ENCODE measurements at places on chromosomes 7 and 10. TPM values are rescaled to one million over a fixed set of nuclear protein-coding genes. Genes with fewer than 3 reads are reported as not detected.
A peak's percentile ranks its signal among the peaks of the same experiment; 100 is the strongest.

Gene PNLIPRP1
- 1.6 TPM for total RNA-seq

Gene FAM171A1
- 32.5 TPM for total RNA-seq

Gene SLC18A3
- not detected for total RNA-seq

Gene PPP1R17
- not detected for total RNA-seq

Gene ACBD5
- 19.5 TPM for total RNA-seq

Gene TFR2
- 11.8 TPM for total RNA-seq

Gene MKRN1
- total RNA-seq: 95.0 TPM

Gene ANKRD30A
- total RNA-seq: not detected

DNA sequence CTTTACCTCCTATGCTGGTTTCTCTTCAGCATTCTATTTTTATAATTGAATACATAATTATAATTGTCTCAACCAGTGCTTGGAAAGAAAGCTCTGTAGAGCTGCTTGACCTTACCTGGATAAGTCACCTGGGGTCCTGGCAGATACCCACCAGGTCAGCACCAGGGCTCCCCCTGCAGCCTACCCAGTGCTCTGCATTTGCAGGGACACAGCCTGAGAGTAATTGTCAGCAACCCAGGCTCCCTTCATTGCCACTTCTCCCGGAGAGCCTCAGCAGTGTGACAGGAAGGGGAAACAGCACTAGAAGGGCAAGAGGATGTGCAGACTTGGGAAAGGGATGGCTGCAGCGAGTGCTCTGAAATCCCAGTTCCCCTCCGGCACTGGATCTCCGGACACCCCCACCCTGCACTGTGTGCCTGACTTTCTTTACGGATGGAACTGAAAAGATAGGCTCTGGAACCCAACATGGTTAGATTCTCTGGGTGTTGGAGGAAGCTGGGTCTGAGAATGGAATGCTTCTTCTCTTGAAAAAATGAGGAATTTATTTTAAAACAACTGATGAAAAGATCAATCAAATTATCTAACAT, 11.4 kb upstream of the PAX4 start:
- DNase-seq: peak; percentile 50
- H3K4me3 ChIP-seq: no peak overlapping the region
- no peaks in the 10 kb centered on the region for H3K36me3 ChIP-seq
- H3K27ac ChIP-seq: no peak overlapping the region
- H3K27me3 ChIP-seq: no peaks in the 10 kb centered on the region
- peaks cover 9% of the 10 kb centered on the region for H3K4me1 ChIP-seq

GRCh38 chr7:91455411-91455810, 191.2 kb downstream of the FZD1 start:
- H3K27me3 ChIP-seq: no peaks in the 10 kb centered on the region
- no peak overlapping the region for H3K4me3 ChIP-seq
- no peak overlapping the region for H3K27ac ChIP-seq
- DNase-seq: no peak

DNA sequence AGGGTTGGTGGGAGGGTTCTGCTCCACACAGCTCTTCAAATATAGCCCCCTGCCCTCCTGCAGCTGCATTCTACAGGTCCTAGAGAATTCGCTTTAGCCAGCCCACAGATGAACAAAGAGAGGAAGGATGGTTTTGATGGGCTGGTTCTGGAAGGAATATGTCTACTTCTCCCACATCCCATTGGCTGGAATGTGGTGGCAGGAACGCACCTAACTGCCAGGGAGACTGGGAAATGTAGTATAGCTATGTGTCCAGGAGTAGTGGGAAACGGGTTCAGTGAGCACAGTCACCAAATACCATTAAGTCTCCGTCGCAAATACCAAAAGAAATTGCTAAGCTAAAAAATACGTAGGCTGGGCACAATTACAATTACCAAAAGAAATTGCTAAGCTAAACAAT, 7.3 kb upstream of the PTER start:
- H3K27me3 ChIP-seq: no peaks in the 10 kb centered on the region
- H3K4me1 ChIP-seq: no peaks in the 10 kb centered on the region
- DNase-seq: no peak
- H3K27ac ChIP-seq: no peak overlapping the region

- H3K27me3 ChIP-seq: no peaks in the 10 kb centered on the region
- H3K4me1 ChIP-seq: peaks cover 3% of the 10 kb centered on the region
- no peaks in the 10 kb centered on the region for H3K36me3 ChIP-seq
- peak; percentile 66 for DNase-seq
Measured at GRCh38 chr7:33932832-33933468, 27.6 kb downstream of the BMPER start.

GRCh38 chr10:47332371-47332770, 10.1 kb downstream of the GDF2 start:
- no peaks in the 10 kb centered on the region for H3K4me1 ChIP-seq
- H3K4me3 ChIP-seq: no peak overlapping the region
- no peak for DNase-seq
- H3K36me3 ChIP-seq: no peaks in the 10 kb centered on the region

- no peak within 1 kb of the TSS for H3K27ac ChIP-seq
- no peaks in the 10 kb centered on the region for H3K27me3 ChIP-seq
- DNase-seq: no peak
- H3K4me3 ChIP-seq: no peak within 1 kb of the TSS
- no peaks in the 10 kb centered on the region for H3K4me1 ChIP-seq
Measured at GRCh38 chr10:100519311-100520051, at the start of gene SEC31B. Gene SEC31B (minus strand): TSS chr10:100519861. CDS start chr10:100516952, 2,909 bp downstream.

DNA sequence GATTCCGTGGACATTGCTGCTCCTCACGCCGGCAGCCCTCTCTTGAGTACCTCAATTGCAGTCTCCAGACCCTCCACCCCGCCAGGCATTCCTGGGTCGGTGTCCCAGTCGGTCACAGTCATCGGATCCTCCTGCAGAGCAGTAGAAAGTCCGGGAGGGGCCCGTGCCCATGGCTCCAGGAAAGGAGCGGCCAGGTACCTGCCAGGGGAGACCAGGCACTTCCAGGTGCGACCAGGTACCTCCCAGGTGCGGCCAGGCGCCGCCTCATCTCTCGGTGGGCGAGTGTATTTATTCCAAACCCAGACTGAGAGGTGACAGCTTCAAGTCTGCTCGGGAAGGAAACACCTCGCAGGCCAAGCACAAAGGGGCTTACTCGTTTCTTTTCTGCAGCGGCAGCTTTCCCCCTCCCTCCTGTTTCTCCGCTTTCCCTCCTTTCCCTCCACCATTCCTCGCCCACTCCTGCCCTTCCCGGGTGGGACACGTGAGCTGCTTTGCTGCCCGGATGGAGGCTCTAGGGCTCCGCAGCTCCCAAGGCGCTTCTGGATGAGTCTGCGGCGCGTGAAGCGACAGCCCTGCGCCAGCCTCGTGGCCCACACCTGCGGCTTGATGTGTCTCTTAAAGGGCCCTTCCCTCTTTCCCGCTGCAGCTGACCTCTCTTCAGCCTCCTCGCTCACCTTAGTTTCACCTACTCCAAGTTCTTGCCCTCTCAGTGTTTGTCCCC, 39.4 kb upstream of the AGK start:
- DNase-seq: no peak
- no peaks in the 10 kb centered on the region for H3K4me1 ChIP-seq
- H3K36me3 ChIP-seq: no peaks in the 10 kb centered on the region
- H3K4me3 ChIP-seq: no peak overlapping the region
- H3K27ac ChIP-seq: no peak overlapping the region
- H3K27me3 ChIP-seq: peaks cover 23% of the 10 kb centered on the region

DNA sequence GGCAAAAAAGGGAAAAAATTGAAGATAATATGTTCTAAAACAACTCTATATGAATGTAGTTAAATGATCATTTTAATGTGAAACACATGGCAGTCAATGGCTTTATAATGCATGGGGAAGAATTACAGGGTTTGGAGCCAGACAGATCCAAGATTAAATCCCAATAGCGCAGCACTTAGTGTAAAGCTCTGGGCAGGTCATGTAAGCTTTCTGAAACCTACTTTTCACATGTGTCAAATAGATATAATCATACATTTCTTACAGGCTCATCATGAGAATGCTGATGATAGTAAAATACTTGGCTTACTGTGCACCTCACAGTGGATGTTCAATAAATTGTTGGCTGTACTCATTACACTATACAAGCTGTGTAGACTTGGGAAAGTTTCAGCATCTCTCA, 48.0 kb upstream of the ZNF365 start:
- H3K27me3 ChIP-seq: no peaks in the 10 kb centered on the region
- no peaks in the 10 kb centered on the region for H3K36me3 ChIP-seq
- DNase-seq: no peak
- no peaks in the 10 kb centered on the region for H3K4me1 ChIP-seq

GRCh38 chr7:47572939-47573757, 8.8 kb downstream of the TNS3 start:
- no peak overlapping the region for H3K27ac ChIP-seq
- DNase-seq: no peak
- H3K4me1 ChIP-seq: peaks cover 54% of the 10 kb centered on the region

- H3K27ac ChIP-seq: no peak overlapping the region
- H3K4me3 ChIP-seq: no peak overlapping the region
- H3K4me1 ChIP-seq: no peaks in the 10 kb centered on the region
- no peak for DNase-seq
Measured at GRCh38 chr7:149607683-149608082, 110.1 kb upstream of the ZNF746 start.

- H3K4me1 ChIP-seq: no peaks in the 10 kb centered on the region
- no peaks in the 10 kb centered on the region for H3K27me3 ChIP-seq
- H3K27ac ChIP-seq: no peak overlapping the region
- no peak overlapping the region for H3K4me3 ChIP-seq
Measured at GRCh38 chr7:64863021-64863420, 40.1 kb upstream of the ZNF273 start.

DNA sequence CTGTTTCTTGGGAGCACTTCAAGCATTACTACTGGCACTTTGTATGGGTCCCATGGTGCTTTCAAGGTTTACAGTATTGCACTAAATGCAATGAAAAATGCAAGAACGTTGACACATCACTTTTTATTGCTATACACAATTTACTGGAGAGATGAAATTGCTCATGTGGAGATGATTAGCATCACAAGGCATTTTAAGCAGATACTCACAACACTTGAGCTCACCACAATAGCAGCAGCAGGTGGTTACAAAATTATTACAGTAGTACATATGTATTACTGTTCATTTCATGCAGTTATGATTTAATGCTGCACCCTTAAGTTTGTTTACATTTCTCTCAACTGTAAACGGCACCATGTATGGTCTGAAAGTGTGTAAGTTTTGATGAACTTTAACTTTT, 537.7 kb downstream of the GRM8 start:
- H3K4me1 ChIP-seq: no peaks in the 10 kb centered on the region
- no peaks in the 10 kb centered on the region for H3K27me3 ChIP-seq
- H3K36me3 ChIP-seq: no peaks in the 10 kb centered on the region
- no peak overlapping the region for H3K27ac ChIP-seq
- H3K4me3 ChIP-seq: no peak overlapping the region

Data from HCT116 (cell line).